Left ventricle myocardium inferior (tissue), 1 donor: ENCODE measurements at places on chromosomes 5 and 9.

DNA sequence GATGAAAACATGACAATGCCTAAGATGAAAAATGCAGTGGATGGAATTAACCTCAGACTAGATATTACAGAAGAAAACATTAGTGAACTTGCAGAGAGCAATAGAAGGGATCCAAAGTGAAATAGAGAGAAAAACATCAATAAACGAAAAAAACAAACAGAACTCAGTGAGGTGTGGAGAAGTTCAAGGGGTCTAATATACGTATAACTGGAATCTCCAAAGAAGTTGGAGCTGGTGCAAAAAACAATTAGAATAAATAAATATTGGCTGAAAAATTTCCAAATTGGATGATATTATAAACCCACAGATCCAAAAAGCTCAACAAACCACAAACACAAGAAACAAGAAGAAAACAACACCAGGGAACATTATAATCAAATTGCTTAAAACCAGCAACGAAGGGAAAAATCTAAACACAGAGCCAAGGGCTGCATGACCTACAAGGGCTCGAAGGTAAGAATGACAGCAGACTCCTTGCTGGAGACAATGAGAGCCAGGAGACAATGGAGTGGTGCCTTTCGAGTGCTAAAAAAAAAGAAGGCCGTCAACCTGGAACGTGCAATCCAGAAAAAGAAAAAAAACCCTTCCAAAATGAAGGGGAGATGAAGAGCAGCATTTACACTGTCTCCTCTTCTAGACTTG, 11.8 kb downstream of the FAM163B start:
- DNase-seq = no peak

DNA sequence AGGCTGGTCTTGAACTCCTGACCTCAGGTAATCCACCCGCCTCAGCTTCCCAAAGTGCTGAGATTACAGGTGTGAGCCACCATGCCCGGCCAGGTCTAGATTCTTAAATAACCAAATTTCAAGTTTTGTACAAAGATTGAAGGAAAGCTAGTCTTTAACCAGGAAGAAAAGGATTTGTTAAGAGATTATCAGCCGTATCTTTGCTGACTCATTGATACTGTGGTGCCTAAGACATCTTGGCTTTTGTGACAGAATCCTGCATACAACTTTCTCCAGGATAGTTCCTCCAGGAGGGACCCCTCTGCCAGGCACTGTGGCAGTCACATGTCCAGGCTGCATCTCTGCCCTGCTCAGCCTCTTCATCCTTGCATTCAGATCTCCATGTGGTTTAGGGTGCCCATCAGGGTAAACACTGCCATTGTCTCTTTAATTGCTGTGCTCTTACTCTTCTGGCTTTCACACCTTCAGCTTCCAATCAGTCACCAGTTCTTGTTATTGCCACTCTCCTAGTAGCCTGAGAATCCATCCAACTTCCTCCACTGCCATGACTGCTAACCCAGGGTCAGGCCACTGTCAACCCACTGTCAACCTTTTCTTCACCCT, 10.0 kb downstream of the MAP3K1 start:
- no peak for DNase-seq

DNA sequence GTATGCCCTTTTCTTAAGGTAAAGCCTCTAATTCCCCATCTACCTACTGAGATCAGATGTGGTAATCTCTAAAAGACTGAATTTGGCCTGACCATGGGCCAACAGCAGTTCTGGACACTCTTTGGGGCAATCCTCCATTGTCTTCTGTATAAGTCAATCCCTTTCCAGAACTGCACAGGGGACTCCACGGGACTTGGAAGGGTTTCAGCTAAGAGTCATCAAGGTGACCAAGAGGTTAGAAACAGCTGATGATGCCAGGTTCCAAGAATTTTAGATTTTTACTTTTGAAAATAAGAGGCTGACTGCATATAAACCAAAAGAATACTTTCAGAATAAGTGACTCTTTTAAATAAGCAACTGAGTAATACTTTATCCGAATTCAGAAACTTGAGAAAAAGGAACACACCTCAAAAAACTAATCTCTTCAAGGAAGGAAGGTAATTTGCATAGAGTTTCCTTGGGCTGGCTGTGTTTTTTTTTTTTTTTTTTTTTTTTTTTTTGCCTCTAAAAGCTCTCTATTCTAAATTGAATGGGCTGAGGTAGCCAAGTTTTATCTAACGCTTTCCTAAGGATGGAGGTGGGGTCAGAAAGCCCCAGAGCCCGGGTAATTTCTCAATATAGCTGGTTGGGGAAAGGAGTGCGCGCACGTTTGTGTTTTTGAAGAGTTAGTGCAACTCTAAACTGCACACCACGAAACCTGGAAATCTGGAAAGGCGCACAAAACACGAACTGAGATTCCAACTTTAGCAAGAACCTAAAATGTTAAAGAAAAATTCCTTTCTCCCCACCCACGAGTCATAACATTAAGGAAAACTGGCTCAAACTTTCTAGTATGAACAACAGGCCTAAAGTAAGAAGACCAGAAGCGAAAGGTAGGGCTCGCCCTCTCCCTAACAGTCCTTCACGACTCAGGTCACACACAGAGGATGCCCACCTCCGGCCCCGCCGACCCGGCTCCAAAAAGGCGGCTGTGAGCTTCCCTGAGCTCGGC, 1.3 kb downstream of the VCP start:
- DNase-seq = no peak

GRCh38 chr9:75551861-75552260, 338.6 kb upstream of the PCSK5 start:
- no peak for DNase-seq

DNA sequence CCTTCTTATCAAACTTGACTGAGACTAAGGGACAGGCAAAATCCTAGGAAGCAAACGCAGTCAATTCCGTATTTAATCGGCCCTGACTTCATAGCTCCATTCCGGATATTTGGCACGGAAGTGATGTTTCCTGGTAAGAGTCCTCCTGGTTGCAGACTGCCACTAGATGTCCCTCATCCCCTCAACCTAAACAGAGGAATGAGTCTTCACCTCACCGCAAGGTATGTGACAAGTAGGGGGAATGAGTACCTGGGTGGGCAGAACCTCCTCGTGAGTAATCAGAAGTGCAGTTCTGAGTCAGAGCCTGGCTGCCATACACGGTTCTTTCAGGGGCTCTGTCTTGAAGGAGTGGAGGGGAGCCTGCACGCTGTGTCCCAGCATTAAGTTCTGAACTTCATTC, 173.6 kb downstream of the MUSK start:
- no peak for DNase-seq

GRCh38 chr9:72981433-72981832, 28.6 kb upstream of the ALDH1A1 start:
- DNase-seq = no peak

DNA sequence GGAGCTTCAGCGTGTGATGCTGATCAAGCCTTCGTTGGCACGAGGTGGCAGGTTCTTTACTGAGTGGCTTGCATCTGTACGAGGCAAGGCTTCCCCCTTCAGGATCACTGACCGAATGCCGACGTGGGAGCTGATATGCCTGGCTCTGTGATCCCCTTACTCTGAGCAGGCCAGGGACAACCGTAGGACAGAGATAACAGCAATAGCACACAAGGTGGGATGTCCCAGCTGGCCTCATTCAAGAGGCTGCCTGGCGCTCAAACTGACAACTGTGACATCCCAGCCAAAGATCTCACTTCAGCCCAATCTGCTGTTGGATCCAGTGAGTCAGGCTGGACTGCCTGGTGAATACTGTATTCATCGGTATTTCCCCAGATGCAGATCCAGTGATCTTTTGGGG, 199.4 kb upstream of the PANK3 start:
- DNase-seq = no peak

GRCh38 chr5:107672211-107673038, 1.7 kb upstream of the EFNA5 start:
- peak; percentile 73 for DNase-seq

DNA sequence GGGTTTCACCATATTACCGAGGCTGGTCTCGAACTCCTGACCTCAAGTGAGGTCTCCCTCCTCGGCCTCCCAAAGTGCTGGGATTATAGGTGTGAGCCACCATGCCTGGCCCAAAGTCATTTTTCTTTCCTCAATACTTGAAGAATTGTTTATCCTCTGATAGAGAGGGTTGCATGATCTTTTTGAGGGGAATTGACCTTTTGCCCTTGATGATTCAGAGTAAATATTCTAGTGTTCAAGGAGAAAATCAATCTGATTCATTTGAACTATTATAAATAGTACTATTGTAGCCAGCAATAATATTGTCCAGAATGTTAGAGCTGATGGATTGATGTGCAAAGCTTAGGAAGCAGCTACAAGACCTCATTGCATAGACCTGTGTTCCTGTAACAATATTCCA, 47.1 kb downstream of the UGCG start:
- no peak for DNase-seq

GRCh38 chr9:84323858-84324257, 16.7 kb downstream of the SLC28A3 start:
- DNase-seq = no peak

- no peak for DNase-seq
Measured at GRCh38 chr5:17434982-17435381, 63.0 kb upstream of the TAF11L2 start.

- DNase-seq = no peak
Measured at GRCh38 chr9:93290495-93291434, 106.8 kb downstream of the WNK2 start.

GRCh38 chr5:166317425-166317824, 1974.0 kb upstream of the WWC1 start:
- DNase-seq = no peak

DNA sequence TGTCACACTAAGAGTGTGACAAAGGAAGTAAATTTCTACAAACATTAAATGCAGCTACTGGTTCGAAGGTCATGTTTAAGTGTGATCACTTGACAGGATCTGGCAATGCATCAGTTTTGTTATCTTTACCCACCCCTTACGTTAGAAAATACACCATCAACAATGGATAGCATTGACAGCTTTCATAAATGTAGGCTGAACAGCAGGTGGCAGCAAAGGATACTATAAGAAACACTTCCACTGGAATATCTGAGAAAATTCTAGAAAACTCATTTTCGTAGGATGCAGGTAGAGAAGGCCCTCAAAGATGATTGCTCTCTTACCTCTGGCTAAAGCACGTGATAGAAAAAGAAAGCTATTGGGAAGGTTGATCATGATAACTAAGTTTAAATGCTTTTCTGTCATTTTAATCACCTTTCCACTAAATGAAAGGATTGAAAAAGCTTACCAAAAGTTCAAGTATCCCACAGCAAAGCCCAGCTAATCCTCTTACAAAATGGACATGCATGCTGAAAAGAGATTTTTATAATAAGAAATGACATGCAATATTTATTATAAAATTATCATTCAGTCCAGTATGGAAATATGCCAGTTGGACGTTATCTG, 292.5 kb downstream of the PARP8 start:
- no peak for DNase-seq

- DNase-seq = no peak
Measured at GRCh38 chr9:115939065-115939765, 214.4 kb upstream of the PAPPA start.

DNA sequence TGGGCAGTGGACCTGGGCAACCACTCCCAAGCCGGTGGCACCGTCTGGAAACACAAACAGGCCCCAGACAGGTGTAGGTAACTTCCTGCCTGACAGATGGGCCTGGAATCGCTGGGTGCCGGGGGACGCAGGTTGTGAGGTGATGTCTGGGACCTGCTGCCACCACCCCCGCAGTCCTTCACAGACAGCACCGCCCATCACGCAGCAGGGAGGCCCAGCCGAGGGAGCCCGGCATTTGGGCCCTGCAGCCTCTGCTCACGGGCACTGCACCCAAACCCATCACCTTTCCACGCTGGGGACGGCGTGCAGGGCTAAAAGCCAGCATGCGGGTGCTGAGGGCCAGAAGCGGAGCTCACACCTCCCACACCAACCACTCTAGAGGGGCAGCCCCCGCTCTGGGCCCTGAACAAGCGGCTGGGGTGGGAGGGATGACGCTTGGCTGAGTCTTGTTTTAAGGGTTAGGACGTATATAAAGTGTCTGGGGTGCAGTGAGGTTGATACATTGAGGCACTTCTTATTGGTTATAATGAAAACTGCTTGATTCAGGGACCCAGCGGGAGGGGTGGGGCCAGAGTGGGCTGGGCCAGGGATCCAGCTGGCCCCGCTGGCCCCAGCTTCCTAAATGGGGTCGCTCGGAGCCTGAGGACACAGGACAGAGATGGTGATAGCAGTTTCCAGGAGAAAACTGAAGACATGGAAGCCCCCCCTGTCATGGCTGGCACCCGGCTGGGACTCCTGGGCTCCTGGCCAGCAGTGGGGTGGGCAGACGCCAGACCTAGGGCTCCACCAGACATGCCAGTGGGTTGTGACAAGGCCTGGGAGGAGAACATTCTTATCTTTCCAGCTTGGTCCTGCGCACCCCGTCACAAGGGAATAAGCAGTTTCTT, 11.3 kb downstream of the MYMK start:
- DNase-seq = no peak

GRCh38 chr5:1720396-1721110, 79.1 kb downstream of the MRPL36 start:
- no peak for DNase-seq

GRCh38 chr5:78649211-78649695, 681 bp upstream of the LHFPL2 start:
- no peak for DNase-seq

DNA sequence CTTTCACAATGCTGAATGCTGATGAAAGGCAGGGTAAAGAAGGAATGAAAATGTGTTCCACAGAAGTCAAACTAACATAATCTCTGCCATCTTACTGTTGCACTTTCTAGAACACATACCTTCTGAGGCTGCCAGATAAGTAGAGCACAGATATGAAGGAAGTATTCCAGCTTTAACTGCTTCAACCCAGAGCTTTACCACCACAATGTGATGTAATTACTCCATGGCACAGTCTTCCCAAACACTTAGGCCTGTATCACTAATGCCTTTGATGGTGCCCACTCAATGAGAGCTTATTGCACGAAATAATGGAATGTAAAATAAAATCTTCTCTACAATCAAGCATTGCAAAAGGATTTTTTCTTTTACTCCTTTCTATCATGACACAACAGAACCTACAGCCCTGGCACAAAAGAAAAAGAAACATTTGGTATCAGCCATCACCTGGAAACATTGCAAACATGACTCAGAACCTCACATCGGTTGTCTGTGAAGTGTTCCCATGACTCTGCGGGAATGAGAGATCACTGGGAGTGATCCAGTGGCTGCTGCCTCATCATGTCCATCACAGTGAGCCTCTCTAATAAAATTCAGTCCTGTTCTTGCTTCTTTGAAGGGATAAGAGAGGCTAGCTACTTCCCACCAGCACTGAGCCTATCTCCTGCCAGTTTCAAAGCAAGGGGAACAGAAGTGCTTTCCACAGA, 385.8 kb downstream of the EFNA5 start:
- DNase-seq = no peak

- DNase-seq = no peak
Measured at GRCh38 chr5:115840873-115841272, 492 bp downstream of the ATG12 start.

DNA sequence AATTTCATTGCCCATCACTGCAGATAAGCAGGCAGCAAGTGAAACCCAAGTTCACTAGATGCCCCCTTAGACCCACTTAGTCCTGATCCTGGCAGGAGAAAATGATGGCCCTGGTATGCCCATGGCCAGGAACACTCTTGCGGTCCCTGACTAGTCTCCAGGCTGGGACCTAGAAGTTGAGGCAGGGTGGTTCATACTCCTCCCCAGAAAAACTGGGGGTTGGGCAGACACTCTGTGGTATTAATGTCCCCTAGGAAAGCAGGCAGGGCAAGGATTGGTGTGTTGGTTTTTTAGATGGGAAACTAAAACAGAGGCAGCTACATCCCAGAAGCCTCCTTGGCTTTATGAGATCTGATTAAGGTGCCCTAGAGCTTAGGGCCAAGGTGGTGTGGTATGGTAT, 13.1 kb downstream of the LHX6 start:
- DNase-seq = no peak

GRCh38 chr5:59874675-59875074, 18.9 kb downstream of the PDE4D start:
- DNase-seq = no peak

GRCh38 chr9:84636436-84636835, 33.1 kb upstream of the NTRK2 start:
- no peak for DNase-seq
